ENCODE measurements at places on chromosomes 2 and 18.

DNA sequence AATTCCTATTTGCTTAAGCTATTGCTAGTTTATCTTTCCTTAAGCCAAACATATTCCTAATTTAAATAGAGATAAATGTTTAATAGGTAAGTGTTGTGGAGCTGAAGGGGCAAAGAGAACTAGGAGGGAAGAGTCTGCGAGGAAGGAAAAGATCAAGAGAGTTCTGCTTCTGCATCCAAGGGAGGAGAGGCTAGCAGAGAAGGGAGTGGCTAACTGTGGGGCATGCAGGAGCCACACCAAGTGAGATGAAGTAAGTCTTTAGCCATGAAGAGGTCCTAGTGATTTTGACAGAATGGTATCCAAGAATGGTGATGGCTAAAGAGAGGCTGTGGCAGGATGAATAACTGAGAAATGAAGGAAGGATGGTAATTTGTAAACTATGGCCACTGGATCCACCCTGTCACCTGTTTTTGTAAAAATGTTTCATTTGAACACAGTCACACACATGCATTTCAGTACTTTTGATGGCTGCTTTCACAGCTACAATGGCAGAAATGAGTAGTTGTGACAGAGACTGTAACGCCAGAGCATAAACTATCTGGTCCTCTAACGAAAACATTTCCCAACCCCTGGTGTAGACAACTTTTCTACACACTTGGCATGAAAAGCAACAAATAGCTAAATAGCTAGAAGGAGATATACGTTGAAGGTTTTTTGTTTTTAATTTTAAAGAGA lies 15.6 kb downstream of the TPGS2 start:
- peak; percentile 71 for DNase-seq

- DNase-seq: peak; percentile 74
These were observed 762 bp downstream of the HDAC4 start for GRCh38 chr2:239399921-239400595.

DNA sequence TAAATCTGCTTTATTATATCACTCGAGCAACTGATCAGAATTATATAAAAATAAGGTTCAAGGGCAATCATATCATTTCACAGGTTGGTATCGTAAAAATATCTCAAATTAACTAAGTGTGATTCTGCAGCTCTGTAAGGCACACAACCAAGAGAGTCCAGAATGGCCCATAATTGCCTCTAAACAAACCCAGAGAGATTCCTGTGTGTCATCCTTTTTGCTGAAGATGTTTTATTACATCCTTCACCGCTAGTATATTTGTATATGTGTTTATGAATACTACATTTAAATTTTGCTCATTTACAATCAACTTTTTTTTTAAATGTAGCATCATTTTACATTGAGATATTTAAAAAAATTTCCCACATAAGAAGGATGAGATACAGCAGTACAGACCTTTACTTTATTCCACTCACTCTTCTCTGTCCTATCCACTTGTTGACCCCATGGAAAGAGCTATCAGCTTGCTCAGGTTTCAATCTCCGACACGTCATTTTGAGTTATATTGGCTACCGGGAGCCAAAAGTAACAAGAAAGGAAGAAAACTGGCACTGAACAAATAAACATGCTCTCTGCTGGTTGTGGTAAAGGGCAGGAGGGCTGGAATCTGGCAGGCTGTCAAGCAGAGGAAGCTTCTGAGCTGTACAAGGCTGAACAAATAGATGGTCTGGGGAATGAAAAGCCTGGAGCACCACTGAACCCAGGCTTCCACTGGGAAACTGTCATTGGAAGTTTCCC lies 23.1 kb downstream of the PLA2R1 start:
- DNase-seq: no peak

DNA sequence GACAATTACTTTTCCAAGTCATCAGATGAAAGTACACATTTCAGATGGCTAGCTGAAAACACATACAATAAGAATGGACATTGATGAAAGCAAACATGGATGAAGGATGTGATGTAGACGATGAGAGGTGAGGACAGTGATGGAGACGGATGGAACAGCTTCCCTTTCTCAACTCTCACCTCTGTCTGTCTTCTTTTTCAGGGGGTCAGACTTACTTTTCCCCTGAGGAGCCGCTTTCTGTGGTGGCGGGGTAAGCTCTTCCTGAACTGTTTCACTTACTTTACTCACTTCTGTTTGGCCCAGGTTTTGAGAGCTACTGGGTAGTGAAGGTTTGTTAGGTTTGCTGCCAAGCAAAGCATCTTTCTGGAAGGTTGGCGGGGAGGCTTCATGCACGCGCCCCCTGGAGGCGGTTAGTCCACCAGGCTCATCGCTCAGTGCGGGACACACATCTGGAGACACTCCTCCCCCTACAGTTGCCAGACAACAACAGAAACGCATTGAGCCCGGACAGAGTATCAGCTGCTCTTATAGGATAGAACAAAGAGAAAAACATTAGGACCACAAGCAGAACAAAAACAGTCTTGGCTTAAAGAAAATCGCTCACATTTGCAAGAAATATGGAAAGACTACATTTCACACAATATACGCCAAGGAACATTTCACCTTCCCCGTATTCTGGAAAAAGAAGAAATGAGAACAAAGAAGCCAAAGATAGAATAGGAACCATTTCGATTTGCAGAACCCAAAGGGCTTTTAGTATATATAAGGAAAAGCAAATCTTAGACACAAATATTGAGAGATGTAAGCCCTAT lies 90.5 kb downstream of the MYOM1 start:
- peak; percentile 92 for DNase-seq

DNA sequence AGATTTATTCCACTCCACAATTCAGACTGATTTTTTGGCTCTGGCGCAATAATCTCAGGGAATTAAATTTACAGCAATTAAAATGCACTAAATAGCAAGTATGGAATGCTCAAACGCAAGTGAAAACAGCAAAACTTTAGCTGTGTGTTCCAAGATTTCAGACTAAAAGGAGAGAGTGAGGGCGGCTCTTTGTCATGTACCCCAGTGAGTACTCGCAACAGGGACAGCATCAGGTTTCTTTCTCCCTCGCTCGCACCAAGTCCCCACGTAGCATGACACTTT lies 1.1 kb downstream of the ROCK2 start:
- no peak for DNase-seq

- no peak for DNase-seq
These were observed 729.7 kb upstream of the ID2 start for GRCh38 chr2:7952046-7952745.

- no peak for DNase-seq
These were observed 489.1 kb upstream of the LRATD1 start for GRCh38 chr2:14143435-14143834.

All from erythroblast (primary cell).